ENCODE measurements at places on chromosomes 13 and 19.

- no peak for DNase-seq
Measured at GRCh38 chr19:28358633-28359032, 854.3 kb downstream of the UQCRFS1 start.

DNA sequence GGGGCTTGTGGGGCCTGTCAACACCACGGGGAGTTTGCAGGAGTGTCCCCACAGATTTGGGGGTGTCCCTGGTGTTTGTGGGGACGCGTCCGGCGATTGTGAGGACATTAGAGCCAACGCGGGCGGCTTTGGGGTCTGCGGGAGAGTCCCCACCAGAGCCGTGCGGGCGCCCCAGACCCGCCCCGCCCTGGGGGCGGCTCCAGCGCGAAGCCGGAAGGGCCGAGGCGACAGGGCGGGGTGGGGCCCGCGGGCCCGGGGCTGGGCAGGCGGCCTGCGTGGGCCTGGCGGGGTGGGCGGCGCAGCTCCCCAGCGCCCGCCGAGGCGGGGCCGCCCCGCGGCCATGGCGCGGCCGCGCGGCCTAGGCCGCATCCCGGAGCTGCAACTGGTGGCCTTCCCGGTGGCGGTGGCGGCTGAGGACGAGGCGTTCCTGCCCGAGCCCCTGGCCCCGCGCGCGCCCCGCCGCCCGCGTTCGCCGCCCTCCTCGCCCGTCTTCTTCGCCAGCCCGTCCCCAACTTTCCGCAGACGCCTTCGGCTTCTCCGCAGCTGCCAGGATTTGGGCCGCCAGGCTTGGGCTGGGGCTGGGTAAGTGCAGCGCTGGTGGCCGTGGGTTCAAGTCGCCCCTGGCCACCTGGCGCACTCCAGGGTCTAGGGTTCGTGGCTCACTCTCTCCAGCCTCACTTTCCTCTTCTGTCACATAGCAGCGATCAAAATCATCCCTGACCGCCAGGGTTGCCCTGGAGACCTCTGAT lies 10.3 kb downstream of the PDE4A start:
- no peak for DNase-seq

GRCh38 chr19:42250183-42250665 lies 4.7 kb downstream of the ERF start:
- no peak for DNase-seq

DNA sequence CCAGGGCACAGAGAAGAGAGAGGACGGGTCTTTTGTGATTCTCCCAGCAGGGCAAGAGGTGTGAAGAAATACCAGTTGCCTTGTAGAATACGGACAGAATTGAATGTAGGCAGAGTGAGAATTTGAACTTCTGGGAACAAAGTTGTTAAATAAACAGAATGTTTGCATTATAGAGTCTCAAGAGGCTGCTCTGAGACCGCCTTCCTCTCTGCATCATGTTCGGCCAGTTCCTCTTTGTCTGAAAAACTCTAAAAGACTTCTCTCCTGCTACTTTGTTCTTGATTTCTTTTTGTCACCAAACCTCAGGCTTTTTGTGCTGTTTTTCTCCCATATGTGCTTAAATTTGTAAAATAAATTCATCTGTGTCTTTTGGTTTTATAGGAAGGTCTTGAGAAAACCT lies 256.4 kb downstream of the DLEU7 start:
- DNase-seq: no peak

DNA sequence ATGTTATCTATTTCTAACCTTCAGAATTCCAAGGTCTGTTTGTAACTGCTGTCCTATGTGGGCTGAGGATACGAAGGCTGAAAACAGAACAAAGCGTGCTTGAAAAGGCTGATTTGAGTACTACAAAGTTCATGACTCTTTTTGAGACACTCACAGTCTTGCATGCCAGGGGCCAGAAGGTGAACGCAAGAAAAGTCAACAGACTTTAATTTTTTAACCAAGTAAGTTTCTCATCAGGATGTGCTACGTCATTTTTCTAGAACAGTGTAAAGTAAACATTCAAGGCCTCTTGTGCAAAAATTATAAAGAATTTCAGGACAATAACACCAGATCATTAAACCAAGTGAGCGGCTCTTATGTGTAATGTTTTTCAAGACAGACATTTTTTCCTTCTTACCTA lies 163.5 kb downstream of the COG6 start:
- DNase-seq: no peak

DNA sequence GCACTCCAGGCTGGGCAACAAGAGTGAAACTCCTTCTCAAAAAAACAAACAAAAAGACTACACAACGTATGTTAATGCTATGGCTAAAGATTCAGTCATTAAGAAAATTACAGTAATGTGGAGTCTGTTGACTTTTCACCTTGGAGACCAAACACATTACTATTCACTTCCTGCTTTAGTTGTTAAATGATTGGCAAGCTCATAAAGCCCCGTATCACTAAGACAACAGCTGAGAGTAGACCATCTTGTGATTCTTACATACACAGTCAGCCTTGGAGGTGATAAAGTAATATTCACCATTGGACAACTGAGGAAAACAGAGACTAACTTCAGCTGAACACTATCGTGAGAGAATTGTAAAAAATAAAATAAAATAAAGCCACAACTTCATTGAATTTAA lies 86.5 kb downstream of the KCTD12 start:
- no peak for DNase-seq

DNA sequence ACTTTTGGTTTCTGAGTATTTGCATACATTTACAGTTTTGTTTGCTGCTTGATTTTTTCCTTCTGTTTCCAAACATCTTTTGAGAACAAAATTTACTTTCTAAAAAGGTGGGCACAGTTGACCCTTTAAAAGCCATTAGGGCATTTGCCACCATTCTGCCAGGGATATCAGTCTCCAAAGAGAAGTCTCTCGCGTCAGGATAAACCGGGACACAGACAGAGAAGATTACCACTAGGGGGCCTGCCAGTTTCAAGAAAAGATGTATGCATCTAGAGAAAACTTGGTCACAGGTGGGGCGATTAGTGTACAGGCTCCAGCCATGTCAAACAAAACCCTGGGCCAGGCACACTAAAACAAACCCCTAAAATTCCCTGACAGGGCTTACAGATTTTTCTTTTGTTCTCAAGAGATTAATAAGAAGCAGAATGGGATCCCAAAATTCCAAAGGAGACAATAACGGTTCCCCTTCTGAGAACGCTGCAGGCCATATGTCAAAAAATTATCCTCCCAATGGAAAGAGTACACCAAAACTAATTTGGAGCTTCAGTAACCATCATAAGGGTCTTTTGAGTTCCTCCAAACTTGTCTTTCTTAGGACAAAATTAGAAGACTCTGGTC lies 10.7 kb upstream of the PABPC3 start:
- DNase-seq: no peak

DNA sequence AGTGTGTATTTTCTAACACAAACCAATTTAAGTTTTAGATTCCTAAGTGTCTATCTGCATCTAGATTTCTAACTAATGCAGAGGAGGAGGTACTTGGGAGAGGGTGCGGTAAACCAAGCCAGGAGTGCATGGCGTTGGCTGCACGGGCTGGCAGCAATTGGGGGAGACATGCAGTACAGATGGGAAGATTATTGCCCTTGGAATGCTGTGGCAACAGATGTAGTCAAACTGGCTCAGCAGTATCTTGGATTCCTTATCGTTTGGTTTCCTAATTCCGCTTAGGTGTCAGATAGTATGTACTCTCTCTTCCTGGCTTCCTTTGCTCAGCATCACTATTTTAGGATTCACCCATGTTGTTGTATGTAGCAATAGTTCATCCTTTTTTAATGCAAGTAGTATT lies 29.4 kb upstream of the STK24 start:
- no peak for DNase-seq

DNA sequence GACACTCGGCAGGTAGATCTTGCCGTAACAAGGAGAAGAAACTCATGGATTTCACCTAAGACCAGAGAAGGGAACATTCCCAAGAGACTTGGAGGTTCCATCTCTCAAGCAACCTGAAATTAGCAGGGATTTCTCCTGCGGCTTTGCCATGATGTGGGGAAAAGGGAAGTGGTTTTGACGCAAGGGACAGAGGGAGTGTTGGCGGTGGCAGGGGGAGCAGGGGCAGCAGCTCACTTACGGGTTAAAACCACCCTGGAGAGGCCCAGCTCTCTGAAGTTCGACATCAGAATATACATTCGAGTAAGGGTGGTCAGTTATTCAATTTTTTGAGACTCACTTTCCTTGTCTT lies 76.1 kb upstream of the POMP start:
- DNase-seq: no peak

DNA sequence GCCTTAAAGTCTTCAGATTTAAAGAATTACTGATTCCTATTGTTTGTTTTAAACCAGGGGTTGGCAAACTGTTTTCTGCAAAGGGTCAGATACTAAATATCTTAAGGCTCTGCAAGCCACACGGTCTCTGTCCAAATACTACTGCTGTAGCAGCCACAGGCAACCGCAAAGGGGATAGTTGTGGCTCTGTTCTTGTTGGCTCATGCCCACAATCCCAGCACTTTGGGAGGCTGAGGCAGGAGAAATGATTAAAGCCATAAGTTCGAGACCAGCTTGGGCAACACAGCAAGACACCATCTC lies 22.4 kb downstream of the RANBP3 start:
- no peak for DNase-seq

DNA sequence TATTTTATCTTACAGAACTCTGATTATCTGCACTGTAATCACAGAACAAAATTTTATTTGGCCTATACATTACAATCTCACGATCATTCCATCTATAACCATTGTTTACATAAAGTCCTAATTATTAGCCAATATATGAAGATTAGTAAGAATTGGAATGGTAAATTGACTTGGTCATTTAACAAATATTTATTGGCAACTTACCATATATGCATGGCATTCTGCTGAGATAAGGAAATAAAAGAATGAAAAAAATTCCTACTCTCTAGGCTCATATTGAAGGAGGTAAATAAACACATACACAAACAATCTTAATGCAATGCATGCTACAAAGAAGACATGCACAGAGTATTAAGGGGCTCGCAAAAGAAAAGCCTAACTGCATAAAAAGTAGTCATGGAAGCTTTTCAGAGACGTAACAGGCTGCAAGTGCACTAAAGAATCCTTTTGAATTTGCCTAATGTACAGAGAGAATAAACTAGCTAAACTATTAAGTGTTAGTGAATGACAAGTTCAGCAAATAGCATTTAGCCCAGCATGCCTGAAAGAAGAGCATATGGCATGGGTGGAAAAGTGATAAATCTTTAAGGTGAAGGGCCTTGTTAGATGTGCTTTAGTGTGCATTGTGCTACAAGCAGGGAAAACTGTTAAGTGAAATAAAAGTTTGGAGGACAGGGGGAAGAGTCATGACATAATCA lies 1131.1 kb downstream of the PCDH9 start:
- no peak for DNase-seq

GRCh38 chr19:35352448-35353304 lies 5.0 kb downstream of the FFAR1 start:
- DNase-seq: peak; percentile 49

GRCh38 chr13:23243066-23243465 lies 62.3 kb downstream of the SGCG start:
- DNase-seq: no peak

DNA sequence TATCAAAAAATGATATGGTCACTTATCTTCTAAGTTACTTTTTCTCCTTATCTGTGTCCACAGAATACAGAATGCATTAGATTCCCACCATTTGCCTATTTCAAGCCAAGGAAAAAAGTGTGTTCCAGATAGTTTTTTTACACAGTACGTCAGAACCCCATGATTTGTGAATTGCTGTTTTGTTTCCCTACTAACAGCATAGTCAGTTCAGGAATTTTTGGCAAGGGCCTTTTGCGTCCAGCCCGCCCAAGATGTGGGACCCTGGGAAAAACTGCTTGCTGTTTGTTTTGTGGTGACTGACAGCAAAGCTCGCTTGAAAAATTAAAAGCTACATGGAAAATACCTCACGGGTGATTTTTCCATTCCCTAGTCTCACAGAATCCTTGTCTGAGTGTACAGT lies 20.4 kb upstream of the FAM216B start:
- DNase-seq: no peak

- no peak for DNase-seq
Measured at GRCh38 chr19:32407004-32407992, 1.7 kb downstream of the DPY19L3 start.

GRCh38 chr19:46221981-46222610 lies 7.4 kb upstream of the IGFL1 start:
- no peak for DNase-seq

GRCh38 chr13:106496072-106496997 lies 39.1 kb downstream of the EFNB2 start:
- DNase-seq: no peak

GRCh38 chr19:1472231-1473084 lies 6.6 kb downstream of the C19orf25 start:
- no peak for DNase-seq

GRCh38 chr19:22422211-22422610 lies at the start of gene ZNF98:
Gene ZNF98, minus strand, starts transcription at chr19:22422346. Its CDS starts 122 bp downstream, at chr19:22422224.
- no peak for DNase-seq

DNA sequence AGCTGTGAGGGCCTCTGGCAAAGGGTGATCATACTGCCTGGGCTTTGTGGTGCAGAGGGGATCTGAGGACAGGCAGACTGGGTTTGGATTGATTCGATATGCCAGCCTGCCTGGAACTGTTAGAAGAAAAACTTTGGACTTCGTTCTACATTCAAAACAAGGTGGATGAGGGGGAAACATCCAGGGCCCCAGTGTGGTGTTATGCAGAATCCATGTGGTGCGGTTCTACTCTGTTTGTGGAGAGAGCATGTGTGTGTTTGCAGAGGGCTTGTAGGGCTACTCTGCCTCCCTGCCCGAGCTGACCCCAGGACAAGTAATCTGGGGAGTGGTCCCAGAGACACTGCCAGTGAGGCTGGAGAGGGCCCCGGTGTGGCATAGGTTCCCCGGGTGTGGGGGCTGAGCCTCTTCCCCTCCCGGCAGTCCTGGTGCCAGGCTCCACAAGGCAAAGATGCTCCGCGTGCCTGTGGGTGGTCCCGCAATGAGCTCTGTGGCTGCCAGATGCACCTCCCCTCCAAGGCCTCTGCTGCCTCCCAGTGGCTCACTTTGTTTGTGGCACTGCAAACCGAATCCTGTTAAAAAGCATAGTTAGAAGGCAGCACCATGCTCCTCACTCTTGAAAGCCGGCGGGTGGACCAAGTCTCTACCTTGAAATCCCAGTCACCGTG lies 22.3 kb upstream of the TFDP1 start:
- DNase-seq: no peak

All from activated T-helper 9 cell treated with anti-CD3 and anti-CD28 coated beads, Interleukin-2, amount 50 U/mL, for 16 hours (primary cell).